ENCODE measurements at places on chromosomes 3 and 15.

GRCh38 chr3:125003369-125003853, 52.4 kb downstream of the HEG1 start:
- DNase-seq: no peak

DNA sequence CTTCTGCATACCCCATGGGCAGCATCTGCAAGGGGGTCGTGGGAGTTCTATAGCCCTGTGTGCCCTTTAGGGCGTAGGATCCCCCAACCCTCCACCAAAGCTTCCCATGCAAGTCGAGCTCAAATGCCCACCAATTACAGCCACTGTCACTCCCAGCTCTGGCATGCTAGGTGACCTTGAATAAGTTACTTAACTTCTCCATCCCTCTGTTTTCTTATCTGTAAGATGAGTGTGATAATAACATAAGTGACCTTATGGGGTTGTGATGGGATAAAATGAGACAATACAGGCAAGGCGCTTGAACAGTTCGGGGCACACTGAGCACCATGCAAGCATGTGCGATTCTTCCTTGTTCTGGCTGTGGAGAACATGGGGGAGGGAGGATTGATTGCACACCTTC, 74.8 kb upstream of the POMGNT2 start:
- no peak for DNase-seq

GRCh38 chr3:64627471-64628321, 60.1 kb downstream of the ADAMTS9 start:
- no peak for DNase-seq

GRCh38 chr3:36480911-36481648, 100.8 kb downstream of the STAC start:
- DNase-seq: no peak

GRCh38 chr15:63287109-63287508, 9.7 kb downstream of the APH1B start:
- DNase-seq: no peak

GRCh38 chr3:120742198-120742848, at the start of the genes GTF2E1 and RABL3:
Gene GTF2E1 (plus strand): TSS chr3:120742744. CDS start chr3:120750553, 7,809 bp downstream.
Gene RABL3 (minus strand): TSS chr3:120742516. CDS start chr3:120742507, 9 bp downstream.
- DNase-seq: peak; percentile 86

DNA sequence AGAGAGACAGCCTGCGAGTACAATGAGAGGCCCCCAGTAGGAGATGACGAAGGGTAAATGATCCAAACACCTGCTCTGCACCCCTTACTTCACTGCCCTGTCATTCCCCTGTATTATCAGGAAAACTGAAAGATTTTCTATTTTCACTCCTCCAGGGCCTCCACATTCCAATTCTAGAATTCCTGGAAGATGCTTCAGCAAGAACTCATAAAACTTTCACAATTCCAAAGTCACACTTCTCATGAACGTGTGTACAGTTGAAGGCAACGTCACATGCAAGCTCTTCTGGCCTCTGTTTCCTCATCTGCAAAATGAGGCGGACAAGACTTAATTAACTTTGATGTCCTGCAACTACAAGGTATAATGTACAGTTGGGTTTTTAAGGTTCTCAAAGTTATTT, 62.8 kb upstream of the SPATA12 start:
- no peak for DNase-seq

DNA sequence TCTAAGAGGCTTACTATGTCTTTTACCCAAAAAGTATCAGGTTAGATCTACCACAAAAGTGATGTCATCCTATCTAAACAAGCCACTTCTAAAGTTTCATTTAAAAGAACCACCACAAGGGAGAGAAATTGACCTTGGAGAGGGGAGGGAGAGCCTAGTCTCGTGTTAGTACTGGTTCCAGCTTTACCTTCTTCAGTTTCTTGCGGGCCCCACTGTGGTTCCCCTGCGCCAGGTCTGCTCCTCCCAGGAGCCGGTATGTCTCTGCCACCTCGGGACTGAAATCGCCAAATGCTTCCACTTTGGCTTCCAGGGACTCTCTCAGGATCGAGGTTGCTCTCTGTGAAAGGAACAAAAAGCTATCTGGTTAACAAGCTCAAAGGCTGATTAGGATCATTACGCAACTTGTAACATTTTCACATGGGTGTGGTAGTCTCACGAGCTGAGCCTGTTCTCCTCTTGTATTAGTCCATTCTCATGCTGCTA, 51.1 kb downstream of the SYNM start:
- DNase-seq: no peak

- no peak for DNase-seq
Measured at GRCh38 chr15:67185621-67186225, 68.7 kb downstream of the AAGAB start.

GRCh38 chr3:112030901-112031300, 3.6 kb upstream of the TMPRSS7 start:
- DNase-seq: no peak

- no peak for DNase-seq
Measured at GRCh38 chr3:839981-840380, 252.8 kb upstream of the CNTN6 start.

Measured in stimulated activated CD4-positive, alpha-beta T cell treated with anti-CD3 and anti-CD28 coated beads, TNF-alpha, amount 100 ng/mL, for 48 hours (primary cell).